ENCODE measurements at places on chromosomes 12 and 14.

GRCh38 chr12:63276537-63277365 is 125.8 kb upstream of the AVPR1A start:
- peak; percentile 16 for DNase-seq

GRCh38 chr12:78376257-78376656 is 488.3 kb upstream of the SYT1 start:
- no peak for DNase-seq

DNA sequence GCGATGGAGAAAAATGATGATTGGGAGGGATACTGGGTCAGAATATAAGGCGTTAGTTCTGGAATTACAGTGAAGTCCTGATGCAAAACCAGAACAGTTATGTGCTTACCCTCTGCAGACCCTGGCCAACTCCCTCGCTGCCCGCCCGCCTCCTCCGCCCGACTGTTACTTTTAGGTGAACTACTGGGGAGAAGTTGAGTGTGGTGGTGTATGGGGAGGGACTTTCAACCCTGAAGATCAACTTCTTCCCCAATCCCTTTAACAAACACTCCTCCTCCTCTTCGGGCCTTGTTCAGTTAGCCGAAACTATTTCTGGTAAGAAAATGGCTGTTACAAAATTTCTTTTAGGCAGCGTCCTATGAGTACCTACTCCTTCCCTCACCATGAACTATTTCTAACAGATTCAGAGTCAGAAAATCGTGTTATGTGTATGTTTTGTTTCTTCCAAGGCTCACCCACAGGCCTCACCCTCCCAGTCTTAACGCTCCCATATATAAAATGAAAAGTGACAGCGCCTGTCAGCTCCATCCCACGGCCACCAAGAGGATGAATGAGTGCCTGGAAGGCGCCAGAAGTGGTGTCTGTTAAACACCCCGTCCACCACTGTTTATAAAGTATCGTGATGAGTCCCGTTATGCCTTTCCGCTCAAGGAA is 1.3 kb downstream of the FBXO33 start:
- peak; percentile 27 for DNase-seq

DNA sequence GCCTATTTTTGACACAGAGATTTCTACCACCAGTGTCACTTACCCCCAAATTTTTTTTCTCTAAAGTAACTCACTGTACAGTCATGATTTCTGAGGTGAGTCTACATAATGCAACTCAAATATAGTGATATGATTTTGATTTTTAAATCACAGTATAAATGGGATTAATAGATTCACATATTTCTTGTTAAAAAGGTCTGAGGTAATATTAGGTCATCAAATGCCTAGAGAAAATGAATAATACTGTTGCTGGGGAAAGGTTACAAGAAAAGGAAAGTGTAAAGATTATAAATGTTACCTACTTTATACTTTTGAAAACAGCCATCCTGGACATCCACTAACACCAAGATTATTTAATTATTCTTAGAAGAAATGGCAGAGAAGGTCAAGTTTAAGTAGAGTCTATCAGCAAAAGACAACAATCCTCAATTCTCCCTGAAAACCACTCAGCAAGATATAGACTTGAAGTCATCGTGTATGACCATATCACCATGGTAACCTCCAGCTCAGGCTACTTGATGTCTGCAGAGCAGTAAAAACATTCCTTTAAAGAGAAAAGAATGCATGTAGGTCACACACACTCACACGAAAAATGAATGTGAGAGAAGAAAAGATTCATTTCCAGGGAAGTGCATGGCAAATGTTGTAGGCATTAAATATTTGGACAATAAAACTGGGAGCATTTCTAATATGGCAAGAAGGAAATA is 58.7 kb downstream of the CCDC59 start:
- DNase-seq = peak; percentile 68

- DNase-seq = no peak
Observed at GRCh38 chr12:128483526-128484255, 216.7 kb downstream of the TMEM132C start.

DNA sequence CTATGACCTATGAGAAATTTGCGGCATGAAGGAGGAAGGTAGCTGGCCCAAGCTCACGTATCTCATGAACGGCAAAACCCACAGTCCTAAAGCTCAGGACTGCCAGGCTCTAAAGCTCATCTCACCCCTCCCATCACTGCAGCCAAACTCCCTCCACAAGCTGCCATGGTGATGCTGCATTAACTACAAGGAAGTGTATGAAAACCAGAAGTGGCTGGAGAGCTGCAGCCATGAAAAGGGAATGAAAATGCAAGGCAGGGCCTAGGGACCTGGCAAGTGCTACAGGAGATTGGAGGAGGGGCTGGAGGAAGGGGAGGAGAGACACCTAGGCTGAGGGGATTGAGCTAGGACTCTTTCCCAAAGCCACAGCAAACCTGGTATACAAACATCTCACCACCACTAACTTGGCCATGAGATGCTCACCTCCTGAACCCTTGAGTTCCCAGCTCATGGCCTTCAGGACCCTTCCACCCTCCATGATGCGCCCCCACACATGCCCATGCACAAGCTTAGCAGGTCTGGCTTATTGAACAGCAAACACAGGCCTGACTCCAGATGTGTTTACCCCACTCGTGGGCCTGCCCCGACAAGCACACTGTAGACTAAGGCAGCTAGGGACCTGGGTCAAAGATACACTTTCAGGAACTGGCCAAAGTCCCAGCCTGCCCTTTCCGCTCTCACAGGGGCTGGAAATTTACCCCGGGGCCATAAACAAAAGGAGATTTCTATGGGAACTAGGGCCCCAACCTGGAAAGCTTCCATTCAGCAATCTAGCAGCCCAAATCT is 42.0 kb downstream of the LTBP2 start:
- no peak for DNase-seq

GRCh38 chr12:131092901-131093603 is 139.3 kb downstream of the ADGRD1 start:
- DNase-seq = no peak

GRCh38 chr12:40232602-40233001 is 7.8 kb downstream of the LRRK2 start:
- no peak for DNase-seq

DNA sequence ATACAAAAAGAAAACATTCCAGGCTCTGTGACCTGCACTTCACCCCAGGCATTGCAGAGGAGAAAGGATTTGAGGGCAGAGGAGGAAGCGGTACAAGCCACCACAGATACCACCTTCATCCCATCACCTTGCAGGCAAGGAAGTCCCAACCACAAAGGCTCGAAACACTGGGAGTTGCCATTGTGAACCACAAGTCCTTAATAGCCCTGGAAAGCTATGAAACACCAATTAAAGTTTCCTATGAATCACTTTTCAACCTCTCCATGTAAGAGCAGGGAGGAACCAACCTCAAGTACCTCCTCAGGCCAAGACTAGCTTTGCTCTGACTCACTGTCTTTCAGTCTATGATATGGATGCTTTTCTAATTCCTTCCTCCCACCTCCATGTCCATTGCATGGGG is 27.0 kb downstream of the MAP3K9 start:
- peak; percentile 27 for DNase-seq

GRCh38 chr12:43694879-43695278 is 63.7 kb downstream of the PUS7L start:
- no peak for DNase-seq

GRCh38 chr12:89895591-89895990 is 187.0 kb upstream of the ATP2B1 start:
- no peak for DNase-seq

- DNase-seq = no peak
Observed at GRCh38 chr14:81980601-81981306, 447.1 kb upstream of the SEL1L start.

DNA sequence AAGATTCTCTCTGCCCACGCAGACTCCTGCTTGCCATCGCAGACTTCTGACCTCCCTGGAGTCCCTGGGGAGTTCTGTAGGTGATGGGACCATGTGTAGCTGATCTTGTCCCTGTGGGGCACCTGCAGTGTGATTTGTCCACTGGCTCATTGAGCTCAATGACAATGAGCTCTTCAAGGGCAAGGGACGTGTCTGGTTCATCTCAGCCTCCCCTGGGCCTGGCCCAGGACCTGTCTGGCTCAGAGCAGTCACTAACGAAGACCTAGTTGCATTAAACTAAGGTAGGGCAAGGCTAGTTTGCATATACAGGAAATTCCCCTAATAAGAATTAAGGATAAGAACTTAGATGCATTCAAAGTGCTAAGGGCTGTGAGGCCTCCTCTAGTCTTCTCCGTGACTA is 245.5 kb upstream of the NOS1 start:
- DNase-seq = no peak

- no peak for DNase-seq
Observed at GRCh38 chr12:508795-509194, 49.1 kb downstream of the B4GALNT3 start.

DNA sequence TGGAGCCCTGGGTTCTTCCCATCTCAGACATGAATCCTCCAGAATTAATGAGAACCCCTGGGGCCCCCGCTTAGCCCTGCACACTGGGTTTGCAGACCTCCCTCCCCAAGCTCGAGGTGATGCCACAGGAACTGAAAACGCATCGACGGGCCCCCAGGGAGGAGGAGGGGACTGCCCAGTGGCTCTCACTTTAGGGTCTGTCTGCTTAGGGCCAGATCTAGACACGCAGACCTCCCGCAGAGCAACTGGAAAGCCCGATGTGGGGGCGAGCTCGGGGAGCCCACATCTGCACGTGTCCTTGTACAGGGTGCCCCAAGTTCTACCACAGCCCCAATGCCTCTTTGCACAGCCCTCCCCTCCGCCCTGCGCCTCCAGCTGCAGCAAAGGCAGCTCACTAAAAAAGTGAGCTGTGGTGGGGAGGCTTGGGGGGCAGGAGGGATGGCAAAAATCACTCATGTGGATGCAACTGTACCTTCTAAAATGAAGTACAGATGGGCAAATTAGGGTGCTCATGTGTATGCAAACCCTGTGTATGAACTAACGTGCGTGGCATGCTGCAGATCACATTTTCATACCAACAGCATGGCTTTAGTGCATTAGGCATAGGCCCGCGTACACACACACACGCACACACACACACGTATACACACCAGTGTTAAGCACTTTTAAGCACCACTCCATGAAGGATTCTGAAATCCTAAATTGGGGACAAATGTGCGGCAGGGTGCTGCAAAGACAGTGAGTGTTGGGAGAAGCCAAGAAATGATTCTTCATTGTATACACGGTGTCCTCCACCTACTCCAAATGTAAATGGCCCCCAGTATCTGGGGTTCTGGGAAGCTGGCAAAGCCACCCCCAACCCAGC is 99.9 kb upstream of the MAP1LC3B2 start:
- no peak for DNase-seq

GRCh38 chr14:37708481-37708880 is 113.1 kb downstream of the TTC6 start:
- peak; percentile 39 for DNase-seq

GRCh38 chr12:93134175-93134890 is 205.2 kb upstream of the EEA1 start:
- DNase-seq = no peak

GRCh38 chr12:54033980-54034784 is 1.3 kb downstream of the HOXC5 start:
- no peak for DNase-seq

- no peak for DNase-seq
Observed at GRCh38 chr12:21764950-21765349, 9.6 kb downstream of the KCNJ8 start.

- peak; percentile 87 for DNase-seq
Observed at GRCh38 chr12:116376354-116377193, 99.1 kb upstream of the MED13L start.

GRCh38 chr12:116318576-116319232 is 41.2 kb upstream of the MED13L start:
- peak; percentile 35 for DNase-seq

- no peak for DNase-seq
Observed at GRCh38 chr14:70904373-70904772, 2.9 kb upstream of the PCNX1 start.

- peak; percentile 57 for DNase-seq
Observed at GRCh38 chr12:80763874-80764273, 47.2 kb downstream of the MYF5 start.

DNA sequence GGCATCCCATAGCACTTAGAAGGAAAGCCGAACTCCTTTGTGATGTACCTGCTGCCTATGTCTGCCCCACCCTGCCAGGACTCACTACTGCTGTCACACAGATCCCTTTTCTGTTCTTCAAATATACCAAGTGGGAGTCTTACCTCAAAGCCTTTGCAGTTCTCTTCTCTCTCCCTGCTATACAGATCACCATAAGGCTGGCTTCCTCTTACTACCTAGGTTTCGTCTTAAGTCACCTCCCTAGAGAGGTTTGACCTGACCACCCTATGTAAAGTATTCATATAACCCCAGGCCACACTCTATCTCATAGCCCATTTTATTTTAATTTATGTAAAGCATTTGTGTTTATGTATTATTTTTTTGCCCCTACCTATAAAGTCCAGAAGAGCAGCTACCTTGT is 117.6 kb downstream of the CRADD start:
- no peak for DNase-seq

DNA sequence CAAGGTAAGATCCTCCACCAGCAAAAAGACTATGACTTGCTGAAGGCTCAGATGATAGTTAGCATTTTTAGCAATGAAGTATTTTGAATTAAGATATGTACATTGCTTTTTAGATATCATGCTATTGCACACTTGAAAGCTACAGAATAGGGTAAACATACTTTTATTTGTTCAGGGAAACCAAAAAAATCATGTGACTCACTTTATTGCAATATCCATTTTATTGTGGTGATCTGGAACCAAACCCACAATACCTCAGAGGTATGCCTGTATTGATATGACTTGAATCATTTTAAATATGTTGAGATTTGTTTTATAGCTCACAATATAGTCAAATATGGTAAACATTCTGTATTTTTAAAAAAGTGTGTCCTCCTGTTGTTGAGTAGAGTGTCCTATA is 96.1 kb downstream of the DIO3 start:
- DNase-seq = no peak

GRCh38 chr14:101472518-101472849 is 88.8 kb upstream of the DIO3 start:
- no peak for DNase-seq

- no peak for DNase-seq
Observed at GRCh38 chr14:100566119-100566518, 21.1 kb downstream of the BEGAIN start.

- peak; percentile 7 for DNase-seq
Observed at GRCh38 chr12:123807670-123808069, 45.6 kb downstream of the DNAH10 start.

GRCh38 chr12:112751844-112752243 is 39.7 kb upstream of the RPH3A start:
- no peak for DNase-seq

DNA sequence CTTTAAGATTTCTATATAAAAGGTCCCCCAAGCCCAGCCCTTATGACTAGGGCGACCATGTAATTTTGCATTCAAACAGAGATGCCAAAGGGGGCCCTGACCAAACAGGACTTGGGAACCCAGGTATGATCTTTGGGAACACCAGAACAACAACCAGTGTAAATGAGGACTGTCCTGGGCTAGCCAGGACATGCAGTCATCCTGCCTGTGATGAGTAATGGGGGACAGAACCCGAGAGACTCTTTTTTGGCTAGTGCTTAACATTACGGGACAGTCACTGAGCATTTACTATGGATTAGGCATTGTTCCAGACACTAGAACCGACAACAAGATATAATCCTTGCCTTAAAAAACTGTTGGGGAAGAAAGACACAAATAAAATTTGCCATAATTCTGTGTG is 337.3 kb downstream of the CACNA1C start:
- DNase-seq = no peak

Data from fibroblast of skin of back (primary cell).